ENCODE measurements at places on chromosomes 11 and 22.

DNA sequence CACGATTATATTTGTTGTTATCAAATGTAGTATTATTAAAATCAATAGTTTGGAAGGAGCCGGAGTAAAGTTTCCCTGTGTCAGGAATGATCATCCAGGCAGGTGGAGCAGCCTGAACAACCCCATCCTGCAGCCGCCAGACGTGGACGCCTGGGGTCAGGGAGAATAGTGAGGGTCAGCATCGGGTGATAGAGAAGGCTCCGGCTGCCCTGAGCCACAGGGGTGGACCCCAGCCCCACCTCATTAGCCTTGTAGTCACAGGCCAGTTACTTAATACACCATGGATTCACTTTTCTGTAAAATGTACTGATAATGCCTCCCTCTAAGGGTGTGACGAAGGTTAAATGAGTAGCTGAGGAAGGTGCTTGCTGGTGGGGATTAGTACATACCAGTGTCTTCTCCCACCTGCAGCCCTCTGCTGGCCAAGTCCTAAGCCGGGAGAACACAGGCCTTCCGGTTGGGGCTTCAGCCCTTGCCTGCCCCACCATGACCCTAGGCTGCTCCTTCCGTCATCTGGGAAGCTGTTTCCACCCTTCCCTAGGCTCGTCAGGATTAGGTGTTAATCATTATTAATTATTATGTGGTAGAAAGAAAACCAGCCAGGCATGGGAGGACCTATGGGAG, 14.9 kb downstream of the TMEM121B start:
- no peak overlapping the region for H3K4me3 ChIP-seq
- no peak for DNase-seq
- peaks cover 50% of the 10 kb centered on the region for H3K36me3 ChIP-seq
- no peak overlapping the region for H3K27ac ChIP-seq
- H3K27me3 ChIP-seq: no peaks in the 10 kb centered on the region

DNA sequence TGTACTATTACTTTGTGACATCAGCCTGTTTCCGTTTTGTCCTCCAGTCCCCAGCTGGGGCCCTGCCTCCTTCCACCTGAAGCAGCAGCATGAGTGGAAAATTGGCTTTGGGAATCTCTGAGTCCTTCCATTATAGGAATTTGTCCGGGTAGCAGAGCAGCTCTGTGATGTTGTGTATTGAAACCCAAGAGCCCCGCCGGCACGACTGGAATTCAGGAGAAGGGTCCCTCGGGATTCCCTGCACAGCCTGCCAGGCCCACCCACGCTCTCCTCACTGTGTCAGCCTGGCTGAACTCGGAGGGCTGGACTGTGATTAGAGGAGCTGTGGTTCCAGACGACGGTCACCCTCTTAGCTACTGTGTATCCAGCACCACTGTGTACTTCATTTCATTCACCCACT, 18.8 kb upstream of the TSPAN18 start:
- no peak overlapping the region for H3K27ac ChIP-seq
- no peak for DNase-seq
- no peak overlapping the region for H3K4me3 ChIP-seq
- no peaks in the 10 kb centered on the region for H3K36me3 ChIP-seq
- no peaks in the 10 kb centered on the region for H3K27me3 ChIP-seq
- peaks cover 20% of the 10 kb centered on the region for H3K4me1 ChIP-seq

GRCh38 chr22:29230972-29231875, 25.5 kb downstream of the EMID1 start:
- H3K4me3 ChIP-seq: no peak overlapping the region
- peaks cover 11% of the 10 kb centered on the region for H3K4me1 ChIP-seq
- no peaks in the 10 kb centered on the region for H3K27me3 ChIP-seq
- no peak overlapping the region for H3K27ac ChIP-seq
- DNase-seq: no peak
- H3K36me3 ChIP-seq: peaks cover 18% of the 10 kb centered on the region

- no peaks in the 10 kb centered on the region for H3K27me3 ChIP-seq
- no peak for DNase-seq
- no peak overlapping the region for H3K4me3 ChIP-seq
- H3K4me1 ChIP-seq: no peaks in the 10 kb centered on the region
- H3K36me3 ChIP-seq: no peaks in the 10 kb centered on the region
Measured at GRCh38 chr11:124681421-124681820, 7.7 kb downstream of the SPA17 start.

DNA sequence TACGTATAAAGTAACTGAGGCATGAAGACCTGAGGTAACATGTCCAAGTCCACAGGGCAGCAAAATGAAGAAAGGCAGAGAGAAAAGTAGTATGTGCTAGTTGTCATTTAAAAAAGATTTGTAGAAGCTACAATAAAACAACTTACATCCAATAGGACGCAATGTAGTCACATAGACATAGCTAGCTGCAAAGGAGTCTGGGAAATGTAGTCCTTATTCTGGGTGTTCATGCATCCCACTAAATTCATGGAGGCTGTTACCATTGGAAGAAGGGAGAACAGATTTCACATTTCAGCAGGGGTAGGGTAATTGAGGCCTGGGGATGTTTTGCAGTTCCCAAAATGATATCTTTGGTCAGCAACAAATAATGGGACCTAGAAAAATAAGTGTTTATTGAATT, 571.4 kb downstream of the MIAT start:
- H3K36me3 ChIP-seq: no peaks in the 10 kb centered on the region
- H3K27me3 ChIP-seq: peaks cover 3% of the 10 kb centered on the region
- no peak for DNase-seq
- H3K4me3 ChIP-seq: no peak overlapping the region
- H3K4me1 ChIP-seq: no peaks in the 10 kb centered on the region

GRCh38 chr11:121129362-121130340, 28.6 kb downstream of the TECTA start:
- H3K4me3 ChIP-seq: no peak overlapping the region
- no peaks in the 10 kb centered on the region for H3K27me3 ChIP-seq
- H3K27ac ChIP-seq: no peak overlapping the region

DNA sequence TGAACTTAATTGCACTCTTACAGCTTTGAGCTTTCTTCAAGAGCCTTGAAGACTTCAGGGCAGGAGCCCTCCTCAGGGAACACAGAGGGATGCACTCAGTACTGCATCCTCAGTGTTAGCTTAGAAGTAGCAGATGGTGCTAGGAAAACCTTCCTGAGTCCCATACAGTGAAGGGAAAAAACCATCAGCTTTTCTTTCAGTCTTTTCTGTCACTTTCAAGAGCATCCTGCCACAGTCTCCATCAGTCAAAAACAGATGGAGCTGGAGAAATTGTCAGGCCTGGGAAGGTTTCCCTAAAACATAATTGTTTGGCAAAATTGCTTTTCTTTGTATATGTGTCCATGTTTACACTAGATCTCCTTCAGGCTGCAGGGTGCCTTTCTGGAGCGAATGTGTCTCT, 384.1 kb downstream of the NELL1 start:
- H3K27ac ChIP-seq: no peak overlapping the region
- H3K4me3 ChIP-seq: no peak overlapping the region
- H3K27me3 ChIP-seq: no peaks in the 10 kb centered on the region
- no peak for DNase-seq
- H3K4me1 ChIP-seq: no peaks in the 10 kb centered on the region
- H3K36me3 ChIP-seq: no peaks in the 10 kb centered on the region

DNA sequence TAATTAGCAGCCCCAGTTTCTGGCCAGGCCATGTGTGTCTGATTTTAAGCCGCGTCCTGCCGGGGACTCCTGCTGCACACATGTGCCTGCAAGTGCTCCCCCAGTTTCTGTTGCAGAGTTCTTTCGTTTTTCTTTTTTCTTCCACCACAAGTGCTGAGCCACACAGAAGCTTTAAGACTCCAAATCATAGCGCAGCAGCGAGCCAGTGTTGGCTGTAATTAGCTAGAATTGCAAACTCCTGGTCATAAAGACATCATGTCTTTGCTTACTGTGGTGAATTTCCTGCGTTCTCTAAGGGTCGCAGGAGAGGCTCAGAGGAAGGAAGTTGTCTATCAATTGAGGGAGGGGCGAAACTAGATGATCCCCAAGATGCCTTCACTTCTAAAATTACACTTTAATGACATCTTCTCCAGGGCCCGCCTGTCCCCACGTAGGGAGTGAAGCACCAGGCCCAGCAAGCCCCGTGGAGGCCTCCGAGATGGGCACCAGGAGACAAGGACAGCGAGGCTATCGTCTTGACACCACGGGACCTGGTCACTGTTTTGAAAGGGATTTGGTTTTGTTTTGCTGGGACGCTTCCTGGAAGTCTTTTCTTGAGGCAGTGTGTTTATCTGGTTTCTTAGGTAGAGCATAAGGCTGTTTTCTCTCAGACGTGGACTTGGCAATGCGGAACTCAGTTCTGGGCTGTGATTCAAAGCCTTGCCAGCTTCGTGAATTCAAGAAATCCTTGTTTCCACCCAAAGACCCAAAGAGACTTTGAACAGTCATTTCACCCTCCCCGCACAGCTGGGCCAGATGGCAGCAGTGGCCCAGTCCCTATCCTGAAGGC, 71.8 kb downstream of the UBASH3B start:
- no peaks in the 10 kb centered on the region for H3K27me3 ChIP-seq
- no peak overlapping the region for H3K4me3 ChIP-seq
- H3K36me3 ChIP-seq: no peaks in the 10 kb centered on the region

DNA sequence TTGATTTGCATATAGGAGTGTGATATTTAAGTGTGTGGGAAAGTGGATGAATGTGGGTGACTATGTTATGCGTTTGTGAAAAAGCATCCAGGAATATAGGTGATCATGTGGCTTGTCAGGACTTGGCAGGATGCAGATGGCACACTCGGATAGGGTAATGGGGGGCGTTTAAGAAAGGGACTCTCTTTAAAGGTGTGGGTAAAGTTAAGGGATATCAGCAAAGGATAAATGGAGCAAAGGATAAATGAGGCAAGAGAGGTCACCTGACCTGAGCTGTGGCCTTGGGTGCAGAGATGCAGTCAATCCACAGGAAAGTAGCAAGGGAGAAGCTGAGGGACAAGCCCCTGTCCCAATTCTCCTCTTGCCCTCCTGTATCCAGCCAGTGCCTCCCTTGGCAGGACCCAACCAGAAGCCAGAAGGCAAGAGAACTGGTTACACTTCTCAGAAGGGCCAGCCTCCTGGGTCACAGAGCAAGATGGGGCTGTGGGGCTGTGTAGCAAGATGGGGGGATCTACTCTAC, 47.5 kb upstream of the GRAMD1B start:
- no peaks in the 10 kb centered on the region for H3K36me3 ChIP-seq
- no peak for DNase-seq
- H3K27me3 ChIP-seq: peaks cover 17% of the 10 kb centered on the region

GRCh38 chr11:70099578-70100279, 21.6 kb downstream of the ANO1 start:
- H3K36me3 ChIP-seq: no peaks in the 10 kb centered on the region
- no peak overlapping the region for H3K4me3 ChIP-seq
- no peak for DNase-seq
- H3K4me1 ChIP-seq: no peaks in the 10 kb centered on the region
- peaks cover 6% of the 10 kb centered on the region for H3K27me3 ChIP-seq
- H3K27ac ChIP-seq: no peak overlapping the region

DNA sequence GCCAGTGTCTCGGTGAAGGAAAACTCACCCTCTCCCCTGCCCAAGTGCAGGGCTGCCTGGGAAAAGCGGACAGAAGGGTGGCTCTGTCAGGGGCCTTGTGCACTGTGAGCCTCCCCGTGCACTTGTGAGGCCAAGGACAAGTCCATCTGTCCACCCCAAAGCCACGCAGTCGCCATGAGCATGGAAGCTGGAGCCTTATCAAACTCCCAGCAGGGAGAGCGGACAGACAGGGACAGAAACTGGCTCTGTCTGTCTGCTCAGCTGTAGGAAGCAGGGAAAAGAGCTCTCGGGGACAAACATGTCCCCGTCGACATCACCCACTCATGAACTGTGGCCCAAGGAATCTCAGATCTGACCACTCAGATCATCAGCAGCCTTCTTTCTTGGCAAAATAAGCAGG, 1385.4 kb downstream of the TBC1D22A start:
- no peak overlapping the region for H3K4me3 ChIP-seq
- no peak overlapping the region for H3K27ac ChIP-seq
- H3K4me1 ChIP-seq: no peaks in the 10 kb centered on the region
- no peak for DNase-seq
- no peaks in the 10 kb centered on the region for H3K36me3 ChIP-seq

- H3K4me3 ChIP-seq: no peak overlapping the region
- H3K27me3 ChIP-seq: no peaks in the 10 kb centered on the region
- H3K36me3 ChIP-seq: no peaks in the 10 kb centered on the region
- peaks cover 39% of the 10 kb centered on the region for H3K4me1 ChIP-seq
Measured at GRCh38 chr11:120097721-120098385, 40.1 kb downstream of the TRIM29 start.

- no peaks in the 10 kb centered on the region for H3K36me3 ChIP-seq
- no peaks in the 10 kb centered on the region for H3K4me1 ChIP-seq
- no peak for DNase-seq
- no peak overlapping the region for H3K4me3 ChIP-seq
- H3K27ac ChIP-seq: no peak overlapping the region
- peaks cover 21% of the 10 kb centered on the region for H3K27me3 ChIP-seq
Measured at GRCh38 chr22:35510951-35511350, 29.7 kb upstream of the RASD2 start.

DNA sequence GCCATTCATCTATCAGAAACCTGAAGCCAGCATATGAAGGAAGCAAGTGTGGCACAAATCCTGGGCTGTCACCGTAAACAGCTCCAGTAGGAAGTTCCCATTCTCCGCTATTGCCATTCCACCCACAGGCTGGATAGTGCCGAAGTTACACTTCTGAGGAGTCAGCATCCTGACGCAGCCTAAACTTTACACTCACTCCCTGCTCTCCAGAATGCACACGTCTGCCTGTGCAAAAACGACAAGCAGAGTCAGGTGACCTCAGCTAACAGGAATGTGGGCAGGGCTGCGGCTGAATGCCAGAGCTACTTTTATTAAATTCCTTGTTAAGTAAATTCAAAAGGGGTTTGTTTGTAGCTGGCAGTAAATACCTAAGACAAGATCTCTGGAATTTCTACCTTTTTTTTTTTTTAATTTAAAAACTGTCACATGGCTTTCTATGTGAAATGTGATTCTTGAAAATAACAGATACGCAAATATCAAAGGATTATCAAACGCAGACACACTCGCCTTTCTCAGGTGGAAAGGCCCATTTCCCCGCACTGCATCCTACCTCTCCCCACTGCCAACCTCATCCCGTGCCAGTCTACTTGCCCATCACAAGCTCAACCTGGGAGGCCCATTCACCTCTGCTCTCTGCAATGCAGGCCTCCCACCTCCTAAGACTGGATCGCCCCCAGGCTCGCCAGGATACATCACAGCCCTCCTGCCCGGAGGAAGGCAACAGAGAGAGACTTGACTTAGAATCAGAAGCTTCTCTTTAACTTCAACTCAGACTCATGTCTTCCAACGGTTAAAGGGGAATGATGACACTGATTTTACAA, 33.5 kb downstream of the NFRKB start:
- peaks cover 22% of the 10 kb centered on the region for H3K4me1 ChIP-seq
- H3K27ac ChIP-seq: peak overlapping the region; percentile 78
- no peaks in the 10 kb centered on the region for H3K27me3 ChIP-seq
- DNase-seq: peak; percentile 88

- no peak for DNase-seq
- no peaks in the 10 kb centered on the region for H3K4me1 ChIP-seq
Measured at GRCh38 chr22:17575681-17576080, 12.4 kb downstream of the SLC25A18 start.
